GM13976 (cell line): ENCODE measurements at places on chromosomes 3 and 15.

- DNase-seq, result no peak
Observed at GRCh38 chr3:104564045-104564643, 802.6 kb upstream of the ALCAM start.

- no peak for DNase-seq
Observed at GRCh38 chr3:12750223-12750622, 8.8 kb downstream of the TMEM40 start.

DNA sequence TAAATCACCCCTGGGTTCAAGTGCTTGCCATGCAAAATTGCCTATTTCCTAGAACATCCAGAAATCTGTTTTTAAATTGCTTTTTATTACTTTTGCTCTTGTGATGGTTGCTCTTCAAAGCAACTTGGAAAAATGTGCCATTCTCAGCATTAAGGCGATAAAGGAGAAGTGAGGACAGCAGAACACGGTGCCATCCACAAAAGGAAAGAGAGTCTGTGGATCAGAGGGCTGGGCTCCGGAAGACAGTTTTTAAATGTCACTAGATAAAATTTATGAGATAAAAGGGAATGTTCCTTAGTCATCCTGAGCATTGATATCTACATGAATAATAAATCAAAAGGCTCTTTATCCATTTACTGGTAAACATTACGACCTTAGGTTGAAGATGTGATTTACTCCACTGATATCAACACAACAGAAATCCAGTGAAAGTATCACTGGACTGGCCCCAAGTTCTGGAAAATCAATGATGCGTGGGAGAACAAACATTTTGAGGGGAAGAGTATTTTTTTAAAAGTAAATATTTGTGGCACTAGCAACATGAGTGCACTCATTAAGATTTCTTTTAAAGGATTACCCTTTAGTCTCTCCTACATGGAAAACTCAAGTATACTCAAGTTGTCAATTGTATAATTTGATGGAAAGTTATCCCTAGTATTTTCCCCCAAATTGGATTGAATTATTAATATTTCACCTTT, 554.7 kb downstream of the FHIT start:
- no peak for DNase-seq

GRCh38 chr3:182172534-182172933, 460.8 kb downstream of the SOX2 start:
- no peak for DNase-seq

- DNase-seq, result peak; percentile 57
Observed at GRCh38 chr3:142019794-142020320, 129.5 kb downstream of the TFDP2 start.

- DNase-seq, result no peak
Observed at GRCh38 chr15:55230051-55230670, 33.4 kb upstream of the RSL24D1 start.

DNA sequence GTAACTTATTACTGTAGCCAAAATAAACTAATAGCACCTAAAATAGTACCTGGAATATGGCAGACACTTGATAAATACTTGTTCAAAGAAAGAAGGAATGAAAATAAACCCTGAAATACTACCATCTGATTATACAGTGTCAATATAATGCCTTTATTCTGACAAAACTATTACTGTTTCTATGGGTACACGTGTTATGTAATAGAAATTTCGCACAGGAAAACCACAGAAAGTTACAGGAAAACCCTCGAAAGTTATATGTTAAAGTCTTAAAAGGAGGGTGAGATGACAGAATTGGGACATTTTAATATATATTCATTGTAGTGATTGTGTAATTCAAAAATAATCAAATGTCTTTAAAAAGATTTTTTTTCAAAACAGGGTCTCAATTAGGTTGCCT, 28.8 kb downstream of the ETFA start:
- DNase-seq, result no peak

GRCh38 chr3:140334132-140334929, 343.5 kb upstream of the TRIM42 start:
- no peak for DNase-seq

- no peak for DNase-seq
Observed at GRCh38 chr3:151552589-151552988, 91.7 kb upstream of the IGSF10 start.

DNA sequence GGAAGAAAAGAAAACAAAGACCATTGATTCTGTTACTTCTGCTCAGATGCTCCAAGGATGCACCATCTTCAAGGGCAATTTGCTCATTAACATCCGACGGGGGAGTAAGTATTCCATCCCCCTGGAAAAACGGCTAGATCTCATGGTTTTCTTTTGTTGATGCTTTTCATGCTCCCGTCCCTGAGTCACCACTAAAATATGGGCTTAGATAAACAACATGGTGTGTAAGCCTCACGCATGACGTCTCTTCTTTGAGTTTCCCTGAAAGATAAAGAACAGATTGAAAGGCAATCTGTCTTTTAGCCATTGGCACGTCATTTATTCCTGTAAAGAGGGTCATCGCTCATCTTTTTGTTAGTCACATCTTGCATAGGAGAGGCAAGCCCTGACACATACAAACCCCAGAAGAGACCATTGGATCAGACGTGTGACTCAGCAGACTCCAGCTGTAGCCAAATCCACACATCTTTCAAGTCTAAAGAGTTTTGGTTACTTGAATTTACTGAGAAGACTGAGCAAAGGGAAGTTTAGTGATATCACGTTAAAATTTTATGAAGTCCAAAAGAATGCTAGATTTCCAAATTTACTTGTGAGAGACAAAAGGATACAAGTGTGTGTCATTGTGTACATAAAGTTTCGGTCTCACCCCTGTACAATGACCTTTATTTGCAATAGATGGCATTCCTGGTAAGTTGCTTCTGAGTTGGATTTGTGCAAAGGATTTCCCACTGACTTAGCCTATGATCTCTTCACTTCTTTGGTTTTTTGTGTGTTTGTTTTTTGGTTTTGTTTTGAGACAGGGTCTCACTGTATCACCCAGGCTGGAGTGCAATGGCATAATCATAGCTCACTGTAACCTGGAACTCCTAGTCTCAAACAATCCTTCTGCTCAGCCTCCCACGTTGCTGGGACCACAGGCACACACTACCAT, 110.5 kb downstream of the PGPEP1L start:
- no peak for DNase-seq

- no peak for DNase-seq
Observed at GRCh38 chr15:40059821-40060220, 20.8 kb upstream of the SRP14 start.

DNA sequence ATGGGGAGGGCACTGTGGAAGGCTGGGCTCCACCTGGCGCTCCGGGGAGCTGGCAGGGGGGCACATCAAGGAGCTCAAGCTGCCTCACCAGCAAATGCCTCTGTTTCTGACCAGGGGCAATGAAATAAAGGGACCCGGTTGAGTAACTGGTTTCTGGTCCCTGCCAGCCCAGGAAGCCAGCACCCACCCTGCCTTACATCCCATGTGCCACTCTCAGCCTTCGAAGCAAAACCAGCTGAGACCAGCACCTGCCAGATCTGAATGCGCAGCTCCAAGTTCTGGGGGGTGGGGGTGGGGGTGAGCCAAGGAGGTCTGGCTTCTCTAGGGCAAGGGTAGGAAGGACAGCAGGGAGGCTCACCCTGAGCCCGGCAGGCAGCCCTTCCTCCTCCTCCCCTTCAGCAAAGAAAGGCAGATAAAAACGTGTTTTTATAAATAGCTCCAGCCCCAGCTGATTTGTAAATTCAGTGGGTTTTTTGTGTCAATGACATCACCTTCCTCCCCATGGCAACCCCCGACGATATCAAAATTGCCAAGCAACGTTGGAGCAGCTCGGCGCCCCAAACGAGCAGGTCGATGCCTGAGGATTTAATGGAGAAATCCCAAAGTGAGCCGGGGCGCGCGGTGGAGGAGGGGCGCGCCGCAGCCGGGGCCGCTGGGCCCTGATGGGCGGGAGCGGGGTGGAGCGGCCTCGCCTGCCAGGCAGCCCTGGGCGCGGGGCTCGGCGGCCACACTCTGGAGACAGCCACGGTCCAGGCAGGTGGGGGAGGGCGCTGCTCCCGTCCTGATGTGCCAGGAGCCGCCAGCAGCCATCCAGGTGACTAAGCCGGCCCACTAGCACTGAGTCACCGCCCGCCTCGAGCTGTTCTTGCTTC, at the start of gene PAK6:
PAK6 (plus strand) TSS at position 532 of the 872 bp plus-strand sequence. CDS start 25,723 bp downstream, outside the sequence.
- peak; percentile 67 for DNase-seq

DNA sequence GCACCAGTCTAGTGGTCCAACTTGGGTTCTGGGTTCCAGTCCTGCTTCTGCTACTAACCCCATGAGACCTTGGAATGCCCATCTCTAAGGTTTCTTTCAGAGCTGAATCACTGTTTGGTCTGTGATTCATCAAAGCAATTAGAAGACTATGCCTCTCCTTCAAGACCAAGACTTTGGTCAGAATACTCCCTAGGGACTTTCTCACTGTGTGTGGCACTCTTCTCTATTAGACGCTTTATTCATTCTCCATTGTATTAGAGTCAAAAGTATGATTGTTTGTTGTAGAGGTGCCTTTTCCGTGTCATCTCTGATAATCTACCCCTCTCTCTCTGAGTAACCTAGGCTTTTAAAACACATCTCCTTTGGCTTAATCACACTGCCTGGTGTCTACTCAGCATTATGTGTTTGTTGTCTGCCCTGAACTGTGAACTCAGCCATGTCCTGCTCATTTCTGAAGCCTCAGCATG, 90.5 kb downstream of the LPP start:
- no peak for DNase-seq

- DNase-seq, result no peak
Observed at GRCh38 chr3:65020281-65021160, 332.7 kb upstream of the ADAMTS9 start.

DNA sequence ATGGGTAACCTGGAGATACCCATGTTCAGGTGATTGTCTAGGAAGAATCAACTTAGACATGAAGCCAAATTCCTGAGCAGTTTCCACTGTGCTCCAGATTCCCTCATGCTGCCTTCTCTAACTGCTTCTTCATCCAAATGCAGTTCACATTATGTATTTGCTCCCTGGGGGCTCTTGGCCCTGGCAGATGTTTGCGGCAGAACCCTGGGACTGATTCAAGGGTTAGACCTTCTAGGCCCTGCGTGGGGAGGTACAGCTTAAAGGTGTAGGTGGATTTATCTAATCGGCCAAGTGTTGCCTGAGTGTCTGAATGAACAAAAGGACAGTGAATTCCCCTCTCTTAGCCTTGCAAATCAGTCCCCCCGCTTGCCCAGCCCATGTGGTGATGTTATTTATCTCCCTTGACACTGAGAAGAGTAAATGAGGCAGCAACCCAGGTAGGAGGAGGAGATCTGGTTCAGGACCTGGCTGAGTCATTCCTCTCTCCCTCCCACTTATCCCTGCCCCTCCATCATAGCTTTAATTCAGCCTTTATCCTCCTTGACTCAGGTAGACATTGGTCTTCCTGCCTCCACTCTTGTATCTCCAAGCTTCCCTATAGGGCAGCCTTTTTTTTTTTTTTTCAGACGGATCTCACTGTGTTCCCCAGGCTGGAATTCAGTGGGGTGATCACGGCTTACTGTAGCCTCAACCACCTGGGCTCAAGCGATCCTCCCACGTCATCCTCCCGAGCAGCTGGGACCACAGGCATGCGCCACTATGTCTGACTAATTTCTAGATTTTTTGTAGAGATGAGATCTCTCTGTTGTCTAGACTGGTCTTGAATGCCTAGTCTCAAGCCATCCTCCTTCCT, 54.8 kb downstream of the MAGEF1 start:
- DNase-seq, result peak; percentile 79

DNA sequence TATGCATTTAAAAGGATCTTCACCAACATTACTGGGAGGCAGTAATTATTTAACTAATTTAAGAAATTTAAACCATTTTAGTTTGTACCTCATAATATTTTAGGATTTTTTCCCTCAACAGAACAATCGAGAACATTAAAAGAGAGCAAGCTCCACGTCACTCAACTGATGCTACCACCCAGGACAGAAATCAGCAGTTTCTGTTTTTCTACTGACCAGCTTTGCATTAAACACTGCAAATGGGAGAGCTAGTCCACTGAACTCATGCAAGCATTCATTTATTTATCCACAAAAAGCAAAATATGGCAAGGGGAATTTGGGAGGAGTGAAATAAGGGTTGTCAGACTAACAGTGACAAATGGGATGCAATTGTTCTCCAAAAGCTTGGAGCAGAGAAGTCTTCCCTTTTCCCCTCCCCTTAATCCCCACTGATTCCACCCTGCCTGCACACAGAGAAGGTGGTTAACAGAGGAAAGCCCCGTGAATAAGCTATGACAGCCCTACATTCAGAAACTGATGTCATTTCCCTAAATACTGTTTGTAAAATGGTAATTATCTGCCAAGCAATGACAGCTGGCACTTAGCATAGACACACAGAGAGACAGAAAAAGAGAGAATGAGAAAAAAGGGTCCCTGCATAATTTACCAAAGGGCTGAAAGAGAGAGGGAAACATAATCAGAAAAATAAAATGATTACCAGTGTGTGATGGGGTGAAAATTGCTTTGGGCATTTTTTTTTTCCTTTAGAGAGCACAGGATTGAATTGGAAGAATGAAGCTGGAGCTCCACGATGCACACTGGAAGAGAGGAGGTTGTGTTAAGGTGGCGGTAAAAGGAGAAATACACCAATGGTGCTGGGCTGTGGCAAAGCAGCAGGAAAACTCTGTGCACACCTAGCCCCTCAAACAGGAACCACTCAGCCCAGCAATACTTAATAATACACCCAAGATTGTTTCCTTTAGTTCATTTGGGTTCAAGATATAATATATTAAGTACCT, 777.4 kb downstream of the TUSC7 start:
- peak; percentile 8 for DNase-seq

DNA sequence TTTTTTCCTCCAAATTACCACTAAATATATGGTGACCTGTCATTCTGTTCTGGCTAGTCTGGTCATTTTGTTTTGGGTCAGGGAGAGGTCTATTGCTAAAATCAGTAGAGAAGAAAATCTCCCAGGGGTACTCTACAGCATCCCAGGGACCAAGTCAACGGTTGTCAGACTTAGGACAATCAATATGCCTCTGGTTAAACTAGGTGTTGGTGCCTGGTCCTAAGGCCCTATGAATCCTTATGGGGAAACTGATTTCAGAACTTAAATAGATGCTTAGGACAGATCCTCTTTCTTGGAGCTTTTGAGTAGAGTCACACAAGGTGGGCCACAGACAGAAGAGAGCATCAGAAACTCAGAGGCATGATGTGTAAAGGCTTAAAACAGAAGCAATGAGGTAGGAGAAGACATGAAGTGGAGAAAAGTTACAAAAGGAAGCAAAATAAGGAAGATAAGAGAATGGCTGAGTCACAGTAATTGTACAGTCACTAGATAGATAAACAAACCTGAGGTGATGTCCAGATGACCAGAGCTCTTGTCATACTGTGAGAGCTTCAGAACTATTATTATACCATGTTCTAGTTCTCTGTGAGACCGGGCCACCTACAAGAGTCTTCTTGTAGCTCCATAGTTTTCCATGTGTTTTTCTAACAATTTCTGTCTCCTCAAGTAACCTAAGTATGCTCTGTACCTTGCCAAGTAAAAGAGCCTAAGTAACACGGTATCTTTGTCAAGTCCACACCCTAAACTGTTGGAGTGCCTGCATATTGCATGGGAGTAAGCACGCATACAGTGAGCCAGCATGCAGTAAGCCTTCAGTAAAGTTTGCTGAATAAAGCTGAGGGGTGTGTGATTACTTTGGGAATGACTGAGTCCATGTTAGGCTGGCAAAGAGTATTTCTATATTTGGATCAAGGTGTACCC, 44.6 kb upstream of the LEKR1 start:
- DNase-seq, result no peak

- no peak for DNase-seq
Observed at GRCh38 chr15:38316311-38316710, 63.7 kb downstream of the SPRED1 start.
